ENCODE measurements at places on chromosomes 3 and 15. TPM values are rescaled to one million over a fixed set of nuclear protein-coding genes. Genes with fewer than 3 reads are reported as not detected.

GRCh38 chr15:46312133-46312740, 677.4 kb downstream of the SQOR start:
- no peaks in the 10 kb centered on the region for H3K36me3 ChIP-seq
- no peak overlapping the region for H3K4me3 ChIP-seq
- peak; percentile 28 for DNase-seq
- H3K27ac ChIP-seq, result no peak overlapping the region
- no peaks in the 10 kb centered on the region for H3K27me3 ChIP-seq
- no peaks in the 10 kb centered on the region for H3K4me1 ChIP-seq

The GOLGA8Q gene
- 2.1 TPM for total RNA-seq

GRCh38 chr3:191020730-191021396, 158.4 kb upstream of the GMNC start:
- H3K4me1 ChIP-seq, result no peaks in the 10 kb centered on the region
- no peaks in the 10 kb centered on the region for H3K27me3 ChIP-seq
- no peak overlapping the region for H3K4me3 ChIP-seq
- no peaks in the 10 kb centered on the region for H3K36me3 ChIP-seq
- no peak overlapping the region for H3K27ac ChIP-seq

The GMNC gene
- not detected for total RNA-seq

The ECE2 gene
- not detected for total RNA-seq

DNA sequence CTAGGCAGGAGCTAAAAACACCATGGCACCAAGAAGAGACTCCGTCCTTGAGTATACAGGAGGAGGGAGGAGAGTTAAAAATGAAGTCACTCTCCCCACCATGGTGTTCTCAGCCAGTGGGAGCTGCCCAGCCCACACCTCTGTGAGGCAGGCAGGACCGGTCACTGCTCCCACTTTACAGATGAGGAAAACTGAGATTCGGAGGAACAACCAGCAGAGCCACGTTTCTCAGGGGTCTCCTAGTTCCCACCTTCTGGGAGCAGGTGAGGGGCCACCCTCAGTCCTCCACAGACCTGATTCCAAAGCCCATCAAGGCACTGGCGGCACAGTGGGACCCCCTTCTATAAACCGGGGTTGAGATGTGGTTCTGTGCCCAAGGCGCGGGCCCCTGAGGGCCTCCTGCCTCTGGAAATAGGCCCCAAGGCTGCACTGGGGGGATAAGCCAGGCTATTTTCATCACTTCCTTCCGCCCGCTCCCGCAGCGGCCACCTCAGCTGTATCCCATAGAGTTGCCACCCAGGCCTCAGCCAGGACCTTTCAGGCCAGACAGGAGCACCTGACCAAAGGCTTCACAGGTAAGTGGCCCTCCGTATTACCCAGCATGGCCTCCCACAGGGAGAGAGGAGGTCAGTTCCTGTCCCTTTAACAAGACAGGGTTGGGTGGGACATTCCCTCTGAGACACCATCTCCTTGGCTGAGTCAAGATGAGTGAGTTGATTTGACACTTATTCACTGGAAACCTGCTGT, at the start of gene GP9:
TSS of gene GP9 (plus strand) at position 504 of the 747 bp plus-strand sequence. CDS start 961 bp downstream, outside the sequence.
- no peak within 1 kb of the TSS for H3K27ac ChIP-seq
- H3K36me3 ChIP-seq, result no peaks in the 10 kb centered on the region
- no peaks in the 10 kb centered on the region for H3K27me3 ChIP-seq
- DNase-seq, result no peak
- peaks cover 4% of the 10 kb centered on the region for H3K4me1 ChIP-seq

DNA sequence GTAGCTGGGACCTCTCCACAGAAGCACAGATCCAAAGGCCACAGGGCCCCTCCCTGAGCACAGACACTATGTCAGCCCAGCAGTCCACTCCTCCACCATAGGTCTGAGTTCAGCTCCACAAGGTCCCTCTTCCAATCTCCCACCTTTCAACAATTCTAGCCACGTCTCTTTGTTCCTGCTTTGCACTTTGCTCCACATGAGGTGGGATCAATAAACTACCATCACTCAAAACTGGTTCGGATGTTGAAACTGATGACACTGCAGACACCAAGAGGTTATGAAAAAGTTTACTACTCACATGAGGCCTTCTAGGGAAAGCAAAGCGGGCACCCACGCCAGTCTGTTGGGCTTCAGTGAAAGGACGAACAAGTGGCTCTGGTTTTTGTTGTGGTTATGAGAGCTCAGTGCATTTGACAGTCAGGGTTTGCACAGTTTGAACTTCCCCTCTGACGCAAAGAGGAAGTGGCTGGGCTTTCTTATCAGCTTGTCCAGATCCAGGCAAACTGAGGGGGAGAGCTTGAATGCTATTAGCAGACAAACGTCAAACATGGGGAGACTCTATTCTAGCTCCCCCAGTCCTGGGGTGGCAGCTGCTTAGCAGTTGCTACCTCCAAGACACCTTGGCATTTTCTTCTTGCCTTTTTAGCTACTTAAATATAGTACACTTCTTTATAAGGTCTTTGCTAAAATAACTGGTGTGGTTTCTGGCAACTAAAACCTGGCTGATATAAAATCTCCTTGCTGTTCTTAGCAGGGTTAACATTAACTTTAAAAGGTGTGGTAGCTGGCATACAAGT, 37.8 kb downstream of the ZNF445 start:
- peaks cover 33% of the 10 kb centered on the region for H3K4me1 ChIP-seq
- DNase-seq, result peak; percentile 84
- H3K4me3 ChIP-seq, result peak overlapping the region; percentile 18
- H3K36me3 ChIP-seq, result no peaks in the 10 kb centered on the region
- no peaks in the 10 kb centered on the region for H3K27me3 ChIP-seq

DNA sequence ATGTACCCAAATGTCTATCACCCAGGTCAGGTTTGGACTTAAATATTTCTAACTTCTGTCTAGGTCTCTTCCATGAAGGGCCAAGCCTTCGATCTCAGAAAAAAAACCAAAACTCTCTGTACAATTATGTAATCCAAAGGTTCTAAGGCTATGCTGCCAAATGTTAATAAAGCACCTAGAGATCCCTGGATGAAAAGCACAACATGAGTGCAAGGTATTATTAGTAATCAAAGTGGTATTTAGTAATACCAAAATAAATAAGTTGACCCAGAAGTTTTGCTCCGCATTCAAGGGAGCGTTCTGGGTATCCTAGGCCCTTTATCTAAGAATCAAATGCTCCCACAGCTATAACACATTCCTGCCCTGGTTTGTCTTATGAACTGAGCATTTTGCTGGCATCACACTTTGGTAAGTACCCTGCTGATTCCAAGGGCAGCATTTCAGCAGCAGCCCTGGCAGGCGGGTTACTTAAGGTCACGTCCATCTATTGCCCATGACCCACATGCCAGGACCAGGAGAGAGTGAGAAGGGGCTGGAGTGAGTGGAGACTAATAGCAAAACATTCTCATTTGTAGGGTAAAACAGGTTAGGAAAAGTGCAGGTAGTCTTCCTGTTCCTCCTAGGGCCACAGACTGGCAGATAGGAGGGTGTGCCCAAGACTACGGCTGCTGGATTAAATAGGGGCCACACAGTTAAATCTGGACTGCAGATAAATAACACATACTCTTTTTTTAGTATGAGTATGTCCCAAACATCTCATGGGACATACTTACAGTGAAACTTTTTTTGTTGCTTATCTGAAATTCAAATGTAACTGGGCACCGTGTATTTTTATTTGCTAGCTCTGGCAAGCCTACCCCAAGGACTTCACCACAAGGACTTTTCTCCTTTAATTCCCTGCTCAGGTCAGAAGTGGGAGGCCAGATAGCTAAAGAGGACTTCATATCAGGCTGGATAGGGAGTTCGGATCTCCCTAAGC, 76.0 kb upstream of the SNRK start:
- no peak for DNase-seq
- H3K4me3 ChIP-seq, result no peak overlapping the region
- H3K36me3 ChIP-seq, result no peaks in the 10 kb centered on the region
- no peaks in the 10 kb centered on the region for H3K4me1 ChIP-seq
- H3K27ac ChIP-seq, result no peak overlapping the region

The MKRN2OS gene
- not detected for total RNA-seq

DNA sequence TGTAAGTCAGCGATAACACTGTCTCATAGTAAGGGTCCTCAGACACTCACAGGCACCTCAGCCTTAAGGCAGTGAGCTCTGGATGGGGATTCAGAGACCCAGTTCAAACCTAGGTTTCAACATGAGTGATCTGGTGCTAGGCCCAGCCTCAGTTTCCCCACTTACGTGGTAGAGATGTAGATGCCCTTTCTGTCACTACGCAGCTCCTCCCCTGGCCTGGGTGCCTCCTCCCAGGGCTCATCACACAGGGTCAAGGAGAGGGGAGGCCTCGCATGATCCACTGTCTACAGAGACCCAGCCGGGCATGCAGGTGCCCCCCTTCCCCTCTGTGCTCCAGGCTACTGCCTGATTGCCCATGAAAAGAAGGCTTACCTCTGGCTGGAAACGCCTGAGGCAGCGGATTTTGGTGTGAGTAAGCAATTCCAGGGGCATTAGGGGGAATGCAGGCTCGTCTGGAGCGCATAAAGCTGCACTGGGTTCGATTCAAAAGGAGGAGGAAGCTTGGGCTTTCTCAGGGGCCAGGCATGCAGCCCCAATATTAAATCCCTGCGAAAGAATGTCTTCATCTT, 69.8 kb upstream of the ANKRD34C start:
- peaks cover 4% of the 10 kb centered on the region for H3K27me3 ChIP-seq
- no peaks in the 10 kb centered on the region for H3K36me3 ChIP-seq
- H3K27ac ChIP-seq, result no peak overlapping the region
- no peak overlapping the region for H3K4me3 ChIP-seq
- H3K4me1 ChIP-seq, result no peaks in the 10 kb centered on the region
- no peak for DNase-seq

DNA sequence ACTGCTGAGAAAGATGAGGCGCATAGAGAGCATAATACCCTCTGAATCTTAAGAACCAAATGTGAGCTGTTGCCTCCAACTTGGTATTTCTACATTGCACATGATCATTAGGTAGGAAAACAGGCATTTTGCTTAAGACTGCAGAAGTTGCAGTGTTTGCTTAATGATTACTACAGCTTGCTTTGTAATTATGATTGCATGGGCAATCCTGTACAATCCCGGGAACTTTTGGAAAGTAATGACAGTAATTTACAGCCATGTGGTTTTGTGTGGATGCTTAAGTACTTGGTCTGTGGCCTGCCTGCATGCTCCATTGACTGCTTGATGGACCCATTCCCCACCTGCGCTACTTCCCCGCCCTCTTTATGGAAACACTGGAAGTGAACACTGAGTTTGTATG, 301.1 kb downstream of the DIPK2A start:
- no peaks in the 10 kb centered on the region for H3K27me3 ChIP-seq
- H3K4me3 ChIP-seq, result no peak overlapping the region
- H3K36me3 ChIP-seq, result no peaks in the 10 kb centered on the region
- no peak for DNase-seq
- H3K27ac ChIP-seq, result no peak overlapping the region

DNA sequence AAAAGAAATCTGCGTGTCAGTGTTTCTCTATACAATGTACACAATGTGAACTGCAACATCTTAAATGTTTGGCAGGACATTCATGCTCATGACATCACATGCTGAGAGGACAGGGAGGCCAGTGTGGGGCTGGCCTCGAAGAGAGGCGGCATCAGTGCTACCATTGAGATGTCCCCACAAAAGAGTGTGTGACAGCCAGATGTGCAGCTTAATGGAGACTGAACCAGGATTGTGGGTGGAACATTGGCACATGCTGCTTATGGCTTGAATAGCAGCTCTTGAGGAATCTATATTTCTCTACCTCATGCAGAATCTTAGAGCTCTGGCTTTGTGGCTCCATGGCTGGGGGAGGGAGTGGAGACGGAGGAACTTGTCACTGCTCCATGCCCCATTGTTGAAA, 18.5 kb downstream of the CLDN11 start:
- no peaks in the 10 kb centered on the region for H3K36me3 ChIP-seq
- H3K4me1 ChIP-seq, result no peaks in the 10 kb centered on the region
- no peak for DNase-seq
- H3K4me3 ChIP-seq, result no peak overlapping the region

- H3K27ac ChIP-seq, result no peak overlapping the region
- H3K4me3 ChIP-seq, result no peak overlapping the region
- H3K27me3 ChIP-seq, result no peaks in the 10 kb centered on the region
- no peaks in the 10 kb centered on the region for H3K4me1 ChIP-seq
- H3K36me3 ChIP-seq, result no peaks in the 10 kb centered on the region
Measured at GRCh38 chr15:87874896-87875711, 381.4 kb downstream of the NTRK3 start.

DNA sequence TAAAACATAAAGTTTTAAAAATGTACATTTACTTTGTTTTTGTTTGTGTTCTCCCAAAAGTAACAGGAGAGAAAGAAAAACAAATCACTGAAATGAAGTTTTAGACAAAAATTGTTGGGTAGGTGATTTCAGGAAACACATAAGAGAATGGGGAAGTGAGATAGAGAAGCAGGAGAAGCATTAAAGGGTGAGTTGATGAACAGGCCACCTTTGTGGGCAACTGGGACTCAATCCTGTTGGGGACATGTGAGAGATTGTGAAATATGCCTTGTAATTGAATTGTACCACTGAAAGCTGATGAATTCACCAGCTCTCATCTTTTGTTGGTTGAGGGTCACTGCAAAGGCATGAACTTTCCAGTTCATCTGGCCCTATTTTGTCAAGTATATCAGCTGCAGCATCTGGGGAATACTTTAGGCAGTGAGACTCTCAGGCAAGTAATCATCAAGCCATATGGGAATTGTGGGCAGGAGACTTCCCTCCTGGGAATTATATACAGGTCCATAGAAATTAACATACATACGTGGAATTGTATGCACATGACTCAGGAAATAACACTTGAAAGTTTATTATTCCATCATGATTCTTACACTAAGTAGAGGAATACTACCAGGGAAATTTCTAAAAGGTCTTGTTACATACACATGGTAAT, 181.0 kb downstream of the ZBBX start:
- H3K4me1 ChIP-seq, result no peaks in the 10 kb centered on the region
- H3K36me3 ChIP-seq, result no peaks in the 10 kb centered on the region
- no peak for DNase-seq

The AGBL1 gene
- total RNA-seq, result not detected

The SPINK8 gene
- not detected for total RNA-seq

The WDR72 gene
- not detected for total RNA-seq

DNA sequence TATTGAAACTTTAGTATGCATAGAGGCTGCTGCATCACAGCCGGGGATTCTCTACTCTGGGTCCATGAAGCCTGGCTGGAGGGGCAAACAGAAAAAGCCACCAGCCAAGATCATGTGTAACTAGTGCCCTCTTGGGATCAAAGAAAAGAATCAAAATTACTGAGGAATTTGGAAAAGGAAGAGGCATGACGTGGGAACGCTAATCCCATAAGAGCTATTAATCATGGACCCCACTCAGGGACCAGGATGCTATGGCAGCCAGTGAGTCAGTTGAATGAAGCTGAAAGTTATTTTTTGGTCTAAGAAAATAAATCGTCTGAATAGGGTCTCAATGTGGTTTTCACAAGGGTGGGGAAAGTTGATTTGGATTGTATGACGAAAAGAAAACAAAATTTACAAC, 1165.1 kb downstream of the ROBO2 start:
- no peaks in the 10 kb centered on the region for H3K36me3 ChIP-seq
- H3K4me3 ChIP-seq, result no peak overlapping the region
- no peaks in the 10 kb centered on the region for H3K27me3 ChIP-seq
- DNase-seq, result no peak
- no peak overlapping the region for H3K27ac ChIP-seq
- H3K4me1 ChIP-seq, result no peaks in the 10 kb centered on the region
